ENCODE measurements at places on chromosomes 4 and X.

DNA sequence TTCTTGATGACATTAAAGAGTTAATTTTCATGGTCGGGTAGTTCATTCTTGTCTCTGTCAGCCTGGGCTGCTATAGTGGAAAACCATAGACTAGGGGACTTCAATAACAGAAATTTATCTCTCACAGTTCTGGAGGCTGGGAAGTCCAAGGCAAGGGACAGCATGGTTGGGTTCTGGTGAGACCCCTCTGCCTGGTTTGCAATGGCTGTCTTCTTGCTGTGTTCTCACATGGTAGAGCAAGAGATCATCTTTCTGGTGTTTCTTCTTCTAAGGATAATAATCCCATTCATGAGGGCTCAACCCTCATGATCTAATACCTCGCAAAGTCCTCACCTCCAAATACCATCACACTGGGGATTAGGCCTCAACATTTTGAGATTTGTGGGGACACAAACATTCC, 50.1 kb downstream of the RHOH start:
- DNase-seq, result no peak

- no peak for DNase-seq
These were observed 1.1 kb downstream of the CXCL1 start for GRCh38 chr4:73870260-73870659.

DNA sequence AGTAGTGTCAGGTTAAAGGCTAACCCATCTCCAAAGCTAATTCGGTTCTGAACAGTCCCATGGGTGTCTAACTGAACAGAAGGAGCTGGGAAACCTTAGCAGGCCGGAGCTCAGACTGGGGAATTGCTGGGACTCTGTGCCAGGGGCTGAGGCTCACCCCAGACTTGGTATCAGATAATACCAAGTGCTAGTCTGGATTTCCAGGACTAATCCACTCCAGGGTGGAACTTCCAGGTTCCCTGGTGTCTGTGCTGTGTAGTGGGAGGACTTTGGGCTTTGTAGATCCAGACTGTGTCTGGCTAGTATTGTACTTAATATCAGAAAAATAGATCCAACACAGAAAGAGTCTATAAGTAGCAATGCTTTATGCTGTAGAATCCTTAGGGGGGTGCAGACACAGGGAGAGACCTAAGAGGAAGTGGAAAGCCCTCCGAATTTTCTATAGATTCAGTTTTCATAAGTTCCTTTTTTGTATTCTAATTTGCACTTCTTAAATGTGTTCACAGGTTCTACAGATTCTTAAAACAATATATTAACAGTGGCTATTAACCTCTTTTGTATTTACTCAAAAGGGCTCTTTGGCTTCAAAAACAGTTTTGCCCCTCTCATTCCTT, 4.1 kb downstream of the ZNF827 start:
- DNase-seq, result no peak

DNA sequence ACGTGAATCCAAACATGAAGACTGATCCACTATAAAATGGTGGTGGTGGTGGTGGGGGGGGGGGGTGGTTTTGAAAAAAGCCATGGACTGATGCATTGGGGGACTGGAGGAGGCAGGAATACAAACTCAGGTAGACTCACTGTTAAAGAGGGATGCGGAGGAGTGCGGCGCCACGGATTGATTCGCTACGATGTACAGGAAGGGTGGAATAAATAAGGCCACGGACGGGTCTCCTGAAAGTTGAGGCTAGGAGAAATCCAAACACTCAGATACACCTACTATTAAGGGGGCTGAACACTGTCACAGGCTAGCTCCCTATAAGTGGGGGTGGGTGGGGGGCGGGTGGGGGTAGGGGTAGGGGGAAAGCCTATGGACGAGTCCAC, 591 bp downstream of the ELK1 start:
- no peak for DNase-seq

DNA sequence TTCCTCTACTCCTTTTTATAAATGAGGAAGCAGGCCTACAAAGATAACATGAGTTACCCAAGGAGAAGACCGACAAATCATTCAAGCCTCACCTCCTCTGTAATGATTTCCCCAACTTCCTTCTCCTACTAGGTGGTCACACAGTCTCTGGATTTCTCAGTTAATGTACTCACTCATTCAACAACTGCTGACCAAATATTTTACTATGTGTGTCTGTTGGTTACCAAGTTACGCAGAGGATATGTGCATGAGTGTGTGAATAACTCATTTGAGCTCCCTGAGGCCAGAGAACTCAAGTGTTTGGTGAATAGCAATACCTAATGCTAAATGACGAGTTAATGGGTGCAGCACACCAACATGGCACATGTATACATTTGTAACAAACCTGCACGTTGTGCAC, 10.4 kb downstream of the CASK start:
- no peak for DNase-seq

DNA sequence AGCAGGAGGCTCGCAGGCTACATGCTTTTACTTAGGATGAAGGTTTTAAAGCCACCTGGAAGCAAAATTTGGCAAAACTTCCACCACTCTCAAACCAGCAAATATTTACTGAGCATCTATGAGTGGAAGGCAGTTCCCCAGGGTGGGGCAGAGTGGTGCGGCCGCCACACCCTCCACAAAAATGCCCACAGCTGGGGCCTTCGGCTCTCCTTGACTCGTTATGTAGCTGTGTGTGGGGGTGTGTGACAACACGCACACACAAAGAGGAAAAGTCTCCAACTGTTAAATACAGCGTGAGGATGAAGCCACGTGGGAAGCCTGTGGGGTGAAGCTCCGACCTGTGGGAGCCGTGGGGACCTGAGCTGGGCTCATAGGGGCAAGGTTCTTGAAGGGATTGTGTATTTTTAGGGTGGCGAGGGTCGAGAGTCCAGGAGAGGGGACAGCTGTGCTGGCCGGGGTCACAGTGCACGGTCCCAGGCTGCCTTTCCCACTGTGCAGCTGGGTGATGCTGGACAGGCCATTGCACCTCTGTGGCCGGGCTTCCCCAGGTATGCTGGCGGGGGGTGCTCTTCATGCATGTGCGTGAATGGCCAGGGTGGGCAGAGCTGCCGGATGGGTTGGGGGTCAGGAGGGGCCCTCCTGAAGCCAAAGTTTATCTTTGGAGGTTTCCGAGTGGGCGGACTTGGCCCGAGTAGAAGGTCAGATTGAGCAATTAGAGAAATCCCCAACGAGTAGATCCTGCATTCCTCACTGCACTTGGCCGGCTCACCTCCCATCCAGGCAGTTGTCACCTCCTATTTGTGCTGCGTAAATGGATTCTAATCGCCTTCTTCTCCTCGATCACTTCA, 25.4 kb downstream of the SORCS2 start:
- DNase-seq, result no peak

DNA sequence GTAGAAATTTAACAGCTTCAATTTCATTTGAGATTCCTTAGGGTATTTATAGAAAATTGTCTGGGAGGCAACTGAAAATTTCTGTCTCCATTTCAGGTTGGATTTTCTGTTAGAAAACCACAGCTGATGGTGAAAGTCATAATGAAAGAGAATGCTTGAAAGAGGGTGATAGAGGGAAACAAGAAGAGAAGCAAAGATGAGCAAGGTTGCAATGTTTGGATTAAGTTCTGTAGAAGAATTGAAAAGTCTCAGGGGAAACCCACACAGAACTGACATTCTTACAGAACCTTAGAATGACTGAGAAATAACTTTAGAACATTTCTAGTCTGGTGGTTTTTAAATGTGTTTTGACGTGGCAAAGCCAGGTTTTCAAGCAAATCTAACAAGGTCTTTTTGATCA, 14.7 kb downstream of the GBA3 start:
- DNase-seq, result no peak

- peak; percentile 28 for DNase-seq
These were observed 2.3 kb downstream of the ZNF827 start for GRCh38 chr4:145936142-145936996.

GRCh38 chrX:81261576-81261975, 59.7 kb downstream of the SH3BGRL start:
- no peak for DNase-seq

DNA sequence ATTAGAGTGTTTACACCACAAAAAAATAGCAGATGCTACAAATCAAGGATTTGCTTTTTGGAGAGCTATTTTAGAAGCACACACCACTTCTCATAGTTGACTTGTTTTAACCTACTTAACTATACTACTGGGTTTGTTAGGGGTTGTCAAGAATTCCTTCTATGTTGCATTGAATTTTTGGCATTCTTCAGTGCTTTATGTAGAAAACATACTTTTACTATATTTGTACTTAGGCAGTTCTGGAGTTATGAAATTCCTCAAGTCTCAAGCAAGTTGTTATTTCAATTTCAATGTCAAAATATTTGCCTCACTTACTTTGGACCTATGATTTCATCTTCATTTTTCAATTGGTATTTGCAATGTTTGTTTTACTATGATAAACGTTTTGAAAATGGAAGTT, 449.6 kb downstream of the GLUD2 start:
- DNase-seq, result no peak

DNA sequence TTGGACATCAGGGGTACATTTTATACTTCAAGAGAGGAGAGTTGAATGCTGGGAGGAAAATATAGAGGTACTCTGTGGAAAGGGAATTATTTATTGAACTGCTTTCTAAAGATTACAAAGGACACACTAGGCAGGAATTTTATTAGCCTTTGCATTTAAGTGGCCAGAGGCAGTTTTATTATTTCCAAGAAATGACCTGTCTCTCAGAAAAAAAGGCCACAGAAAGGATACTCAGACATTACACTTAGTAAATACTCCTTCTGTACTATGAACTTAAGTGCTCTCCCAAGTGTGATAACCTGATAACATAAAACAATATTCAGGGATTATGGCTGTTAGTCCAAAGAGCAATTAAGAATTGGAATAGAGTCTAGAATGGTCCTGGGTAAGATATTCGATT, 7.5 kb downstream of the LRRC66 start:
- DNase-seq, result no peak

- DNase-seq, result no peak
These were observed 34.5 kb upstream of the WAS start for GRCh38 chrX:48649102-48649501.

GRCh38 chr4:110091434-110092140, 106.8 kb downstream of the ELOVL6 start:
- DNase-seq, result no peak

GRCh38 chr4:129322920-129323319, 227.0 kb downstream of the C4orf33 start:
- no peak for DNase-seq

DNA sequence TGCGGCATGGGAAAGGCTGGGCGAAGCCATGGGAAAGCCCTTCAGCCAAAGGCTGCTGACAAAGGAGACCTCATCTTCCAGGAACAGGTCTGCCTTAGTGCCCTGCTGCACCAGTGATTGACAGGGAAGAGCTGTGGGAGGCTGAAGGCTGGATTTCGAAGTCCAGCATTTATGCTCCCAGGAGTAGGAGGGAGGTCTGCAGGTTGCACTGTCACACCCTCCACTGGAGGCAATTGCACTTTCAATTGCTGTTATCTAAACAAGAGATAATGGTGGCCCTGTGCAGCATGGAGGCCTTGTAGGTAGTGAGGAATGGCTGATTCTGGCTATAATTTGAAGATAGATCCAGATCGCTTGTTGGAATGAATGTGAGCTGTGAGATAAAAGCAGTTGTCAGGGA, 43.7 kb downstream of the FAM114A1 start:
- no peak for DNase-seq

- no peak for DNase-seq
These were observed 112.4 kb downstream of the PTTG2 start for GRCh38 chr4:38072578-38072977.
